Activated CD8-positive, alpha-beta memory T cell treated with anti-CD3 and anti-CD28 coated beads, Interleukin-2, amount 10 ng/mL, durations not matched to agents 7 days and 5 days (primary cell): ENCODE measurements at places on chromosomes 1 and 21.

DNA sequence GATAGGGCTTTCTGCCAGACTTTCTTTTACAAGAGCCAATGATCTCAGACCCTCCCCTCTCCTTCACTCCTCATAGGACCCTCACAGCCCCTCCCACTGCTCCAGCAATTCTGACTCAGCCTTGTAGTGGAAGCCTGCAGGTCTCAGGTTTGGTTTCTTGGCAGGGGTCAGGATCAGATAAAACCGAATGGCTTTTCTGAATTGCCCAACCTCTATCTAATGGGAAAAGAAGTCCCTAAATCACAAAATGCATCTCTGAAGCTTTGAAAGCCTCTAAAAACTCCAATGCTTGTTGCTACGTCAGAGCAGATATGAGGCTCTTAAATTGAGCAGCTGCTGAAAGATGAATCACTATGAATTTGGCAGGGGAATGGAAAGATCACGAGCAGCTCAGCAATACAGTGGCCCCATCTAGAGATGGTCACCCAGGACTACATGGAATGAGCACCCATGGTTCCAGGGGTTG lies 74.5 kb downstream of the NID1 start:
- H3K27ac ChIP-seq = no peak overlapping the region
- peaks cover 8% of the 10 kb centered on the region for H3K4me1 ChIP-seq
- no peak overlapping the region for H3K4me3 ChIP-seq
- peaks cover 7% of the 10 kb centered on the region for H3K27me3 ChIP-seq

DNA sequence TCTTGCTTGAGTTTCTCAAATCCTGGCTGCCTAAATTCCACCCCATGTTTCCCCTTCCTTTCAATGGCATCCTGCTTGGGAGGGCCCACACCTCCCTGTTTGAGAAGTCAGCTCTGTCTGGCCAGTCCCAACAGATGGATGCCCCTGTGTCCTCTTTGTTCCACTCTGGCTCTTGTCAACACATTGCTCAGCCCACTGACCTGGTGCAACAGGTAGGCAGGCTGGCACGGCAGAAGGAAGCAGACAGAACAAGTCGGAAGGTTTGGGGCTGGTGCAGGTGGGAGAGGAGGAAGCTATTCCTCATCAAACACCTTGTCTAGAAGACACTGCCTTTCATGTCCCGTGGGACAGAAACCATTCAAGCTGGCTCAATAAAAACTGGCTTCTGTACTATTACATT lies 22.7 kb downstream of the KCNQ4 start:
- peaks cover 11% of the 10 kb centered on the region for H3K27me3 ChIP-seq
- H3K4me1 ChIP-seq = peaks cover 27% of the 10 kb centered on the region
- no peak overlapping the region for H3K4me3 ChIP-seq
- H3K27ac ChIP-seq = no peak overlapping the region
- DNase-seq = no peak
- no peaks in the 10 kb centered on the region for H3K36me3 ChIP-seq

DNA sequence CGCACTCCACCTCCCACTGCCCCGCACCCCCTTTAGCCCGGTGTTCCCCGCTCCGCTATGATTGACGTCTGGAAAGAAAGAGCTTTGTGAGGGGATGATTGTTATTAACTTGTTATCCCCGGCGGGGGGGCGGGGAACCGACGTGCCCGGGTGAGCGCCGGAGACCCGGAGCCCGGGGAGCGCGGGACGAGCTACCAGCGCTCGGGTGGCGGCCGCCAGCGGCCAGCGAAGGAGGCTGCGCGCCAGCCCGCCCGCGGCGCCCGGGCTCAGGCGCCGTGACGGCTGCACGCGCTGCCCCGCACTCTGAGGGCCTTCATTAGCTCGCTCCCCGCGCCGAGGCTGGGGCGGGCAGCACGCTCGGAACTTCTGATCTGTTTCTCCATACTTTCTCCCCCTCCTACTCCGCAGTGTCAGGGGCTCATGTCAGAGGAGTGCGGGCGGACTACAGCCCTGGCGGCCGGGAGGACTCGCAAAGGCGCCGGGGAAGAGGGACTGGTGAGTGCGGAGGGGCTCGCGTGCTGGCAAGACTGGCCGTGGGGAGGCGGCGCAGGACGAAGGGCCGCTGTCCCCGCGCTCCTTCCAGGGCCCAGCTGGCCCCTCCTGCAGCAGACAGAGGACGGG lies 2.1 kb downstream of the LHX8 start:
- H3K4me3 ChIP-seq = no peak overlapping the region
- peaks cover 72% of the 10 kb centered on the region for H3K27me3 ChIP-seq
- H3K4me1 ChIP-seq = peaks cover 11% of the 10 kb centered on the region
- H3K27ac ChIP-seq = no peak overlapping the region

- H3K36me3 ChIP-seq = no peaks in the 10 kb centered on the region
- H3K4me3 ChIP-seq = no peak overlapping the region
- H3K4me1 ChIP-seq = no peaks in the 10 kb centered on the region
- no peak for DNase-seq
- no peak overlapping the region for H3K27ac ChIP-seq
These were observed 141.3 kb downstream of the NRIP1 start for GRCh38 chr21:14923468-14923867.

GRCh38 chr1:52141513-52142219 lies at the start of gene ZFYVE9:
TSS of gene ZFYVE9 (plus strand) at chr1:52142089. CDS start at chr1:52233207, 91,118 bp downstream.
- H3K27me3 ChIP-seq = peaks cover 54% of the 10 kb centered on the region
- no peak within 1 kb of the TSS for H3K27ac ChIP-seq
- peak within 1 kb of the TSS; percentile 63 for H3K4me3 ChIP-seq
- H3K4me1 ChIP-seq = peaks cover 26% of the 10 kb centered on the region
- no peaks in the 10 kb centered on the region for H3K36me3 ChIP-seq
- peak; percentile 64 for DNase-seq

DNA sequence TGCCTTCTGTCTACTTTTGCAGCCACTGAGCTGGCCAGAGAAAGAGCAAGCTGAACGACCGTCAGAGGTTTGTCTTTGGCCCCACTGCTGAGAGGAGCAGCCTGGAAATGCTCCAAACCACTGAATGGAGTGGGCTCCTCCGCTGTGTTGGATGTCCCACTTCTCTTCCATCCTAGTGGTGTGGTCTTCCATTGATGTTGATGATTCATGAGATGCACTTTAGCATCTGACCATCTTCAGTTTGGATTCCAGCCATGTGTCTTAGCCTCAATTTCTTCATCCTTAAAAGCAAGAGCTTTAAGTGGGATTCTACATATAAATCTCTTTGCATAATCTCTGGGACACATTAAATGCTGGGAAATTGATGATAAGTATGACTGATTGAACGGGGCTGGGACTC lies 276.9 kb downstream of the SIPA1L2 start:
- DNase-seq = no peak
- H3K4me1 ChIP-seq = no peaks in the 10 kb centered on the region
- H3K27ac ChIP-seq = no peak overlapping the region
- no peak overlapping the region for H3K4me3 ChIP-seq
- H3K36me3 ChIP-seq = no peaks in the 10 kb centered on the region

GRCh38 chr1:36223381-36223995 lies 755 bp upstream of the THRAP3 start:
- H3K4me1 ChIP-seq = peaks cover 27% of the 10 kb centered on the region
- no peaks in the 10 kb centered on the region for H3K27me3 ChIP-seq
- peaks cover 18% of the 10 kb centered on the region for H3K36me3 ChIP-seq
- H3K4me3 ChIP-seq = peak overlapping the region; percentile 94
- peak overlapping the region; percentile 100 for H3K27ac ChIP-seq

GRCh38 chr21:44379991-44380865 lies 26.8 kb downstream of the TRPM2 start:
- no peak overlapping the region for H3K27ac ChIP-seq
- peaks cover 11% of the 10 kb centered on the region for H3K4me1 ChIP-seq
- H3K4me3 ChIP-seq = no peak overlapping the region
- H3K27me3 ChIP-seq = peaks cover 5% of the 10 kb centered on the region
- peak; percentile 30 for DNase-seq

DNA sequence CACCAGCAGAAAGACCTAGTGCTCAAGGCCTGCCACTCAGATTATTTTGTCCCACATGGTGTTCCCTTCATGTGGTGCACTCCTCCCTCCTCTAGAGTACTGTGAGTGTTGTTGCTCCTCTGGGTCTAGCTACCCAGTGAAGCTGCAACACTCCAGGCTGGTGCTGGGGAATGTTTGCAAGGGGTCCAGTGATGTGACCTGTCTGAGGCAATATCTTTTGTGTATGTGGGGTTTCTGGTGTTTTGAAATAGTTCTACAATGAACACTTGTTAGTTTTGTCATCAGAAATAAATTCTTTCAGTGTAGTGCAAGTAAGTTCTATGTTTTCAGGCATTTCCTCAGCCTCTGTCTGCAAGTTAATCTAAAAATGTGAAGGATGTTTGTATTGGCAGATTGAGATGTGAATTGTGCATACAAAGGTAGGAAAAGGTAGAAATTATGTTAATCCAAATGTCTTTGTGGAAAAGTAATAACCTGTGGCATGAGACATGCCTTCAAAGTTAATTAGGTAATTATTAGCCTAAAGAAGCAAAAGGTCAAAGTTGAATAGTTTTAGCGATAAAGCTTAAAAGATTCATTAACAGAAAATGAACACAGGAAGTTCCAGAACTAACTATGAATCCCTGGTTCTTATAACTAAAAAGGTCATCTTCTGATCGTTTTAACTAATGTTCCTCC lies 616.8 kb downstream of the LTN1 start:
- no peak overlapping the region for H3K27ac ChIP-seq
- no peaks in the 10 kb centered on the region for H3K4me1 ChIP-seq
- H3K4me3 ChIP-seq = no peak overlapping the region
- H3K36me3 ChIP-seq = no peaks in the 10 kb centered on the region
- DNase-seq = no peak

DNA sequence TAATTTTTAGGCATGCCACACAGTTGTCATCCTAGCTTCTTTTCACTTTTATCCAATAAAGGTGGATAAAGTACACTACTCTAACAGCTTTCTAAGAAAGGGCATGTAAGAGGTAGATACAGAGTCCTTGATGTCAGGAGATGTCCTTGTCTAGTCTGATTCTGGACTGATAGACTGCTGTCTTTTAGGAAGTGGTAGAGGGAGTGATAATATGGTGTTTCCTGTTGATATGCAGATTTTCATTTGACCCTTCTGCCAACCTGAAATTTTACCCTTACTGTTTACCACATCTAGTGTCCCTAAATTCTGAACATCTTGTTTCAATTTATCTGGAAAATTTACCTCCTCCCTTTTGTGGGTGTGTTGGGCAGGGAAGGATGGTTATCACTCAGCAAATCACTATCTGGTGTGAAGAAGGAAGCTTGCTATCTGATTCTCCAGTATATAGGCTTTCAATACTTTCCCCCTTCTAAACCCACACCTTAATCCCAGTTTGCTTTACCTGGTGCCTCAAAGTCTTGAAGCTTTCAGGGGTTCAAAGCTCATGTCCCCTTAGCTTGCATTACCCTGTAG lies 354.9 kb upstream of the SNX7 start:
- H3K4me3 ChIP-seq = no peak overlapping the region
- DNase-seq = no peak
- peaks cover 6% of the 10 kb centered on the region for H3K4me1 ChIP-seq
- peaks cover 8% of the 10 kb centered on the region for H3K27me3 ChIP-seq

DNA sequence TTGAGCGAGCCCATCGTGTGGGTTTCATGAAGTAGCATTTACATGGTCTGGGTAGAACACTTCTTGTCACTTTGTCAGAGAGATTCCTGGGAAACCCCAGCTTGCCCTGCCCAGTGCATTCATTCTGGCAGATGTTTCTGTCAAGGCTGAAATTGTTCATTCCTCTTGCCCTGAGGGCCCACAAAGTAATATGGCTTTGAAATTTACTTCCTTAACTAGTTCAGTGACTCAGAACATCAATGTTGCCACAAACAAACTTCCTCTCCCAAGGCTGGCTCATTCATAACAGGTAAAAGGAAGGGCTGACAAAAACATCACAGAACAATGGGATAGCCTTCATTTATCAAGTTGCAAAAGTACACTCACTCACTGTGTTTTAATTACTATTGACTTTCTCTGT lies 5.0 kb upstream of the KIAA0040 start:
- peaks cover 5% of the 10 kb centered on the region for H3K27me3 ChIP-seq
- peak overlapping the region; percentile 5 for H3K27ac ChIP-seq
- DNase-seq = no peak
- H3K4me1 ChIP-seq = peaks cover 14% of the 10 kb centered on the region
- no peak overlapping the region for H3K4me3 ChIP-seq

- no peaks in the 10 kb centered on the region for H3K4me1 ChIP-seq
- H3K27ac ChIP-seq = no peak overlapping the region
- no peak overlapping the region for H3K4me3 ChIP-seq
These were observed 27.9 kb upstream of the TSPEAR start for GRCh38 chr21:44739316-44739715.

- H3K4me1 ChIP-seq = peaks cover 43% of the 10 kb centered on the region
- no peak for DNase-seq
- H3K36me3 ChIP-seq = peaks cover 41% of the 10 kb centered on the region
- H3K4me3 ChIP-seq = peak overlapping the region; percentile 69
- no peaks in the 10 kb centered on the region for H3K27me3 ChIP-seq
- peak overlapping the region; percentile 92 for H3K27ac ChIP-seq
These were observed 29.2 kb downstream of the AGPAT3 start for GRCh38 chr21:43894206-43894577.

DNA sequence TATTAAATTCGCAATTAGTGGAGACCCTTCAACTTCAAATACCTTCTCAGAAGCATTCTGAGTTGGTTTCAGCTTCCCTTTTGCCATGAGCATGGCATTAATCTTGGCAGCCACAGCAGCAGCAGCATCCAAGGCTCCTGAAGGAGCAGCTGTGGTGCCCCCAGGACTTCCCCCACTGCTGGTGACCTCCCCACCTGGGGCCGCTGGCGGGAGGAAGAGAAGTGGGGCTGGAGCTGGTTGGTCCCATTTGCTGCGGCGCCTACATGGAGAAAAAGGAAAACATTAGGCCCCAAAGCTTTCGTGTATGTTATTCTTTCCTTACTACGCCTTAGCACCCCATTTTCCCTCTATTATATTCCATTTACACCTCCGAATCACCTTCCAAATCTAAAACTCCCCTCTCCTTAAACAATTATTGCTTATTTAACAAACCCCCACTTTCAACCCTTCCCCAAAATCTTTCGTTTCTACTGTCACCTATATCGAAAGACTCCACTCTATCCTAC lies 569 bp downstream of the KHDC4 start:
- no peaks in the 10 kb centered on the region for H3K27me3 ChIP-seq
- H3K4me3 ChIP-seq = no peak overlapping the region
- H3K27ac ChIP-seq = no peak overlapping the region
- no peak for DNase-seq
- peaks cover 33% of the 10 kb centered on the region for H3K36me3 ChIP-seq
- peaks cover 48% of the 10 kb centered on the region for H3K4me1 ChIP-seq

- H3K4me3 ChIP-seq = no peak overlapping the region
- no peak for DNase-seq
- no peaks in the 10 kb centered on the region for H3K27me3 ChIP-seq
- H3K27ac ChIP-seq = no peak overlapping the region
These were observed 184.8 kb upstream of the VAMP3 start for GRCh38 chr1:7586031-7586941.

GRCh38 chr1:201466492-201466891 lies 2.5 kb downstream of the PHLDA3 start:
- peaks cover 4% of the 10 kb centered on the region for H3K36me3 ChIP-seq
- DNase-seq = no peak
- no peak overlapping the region for H3K27ac ChIP-seq
- no peak overlapping the region for H3K4me3 ChIP-seq

DNA sequence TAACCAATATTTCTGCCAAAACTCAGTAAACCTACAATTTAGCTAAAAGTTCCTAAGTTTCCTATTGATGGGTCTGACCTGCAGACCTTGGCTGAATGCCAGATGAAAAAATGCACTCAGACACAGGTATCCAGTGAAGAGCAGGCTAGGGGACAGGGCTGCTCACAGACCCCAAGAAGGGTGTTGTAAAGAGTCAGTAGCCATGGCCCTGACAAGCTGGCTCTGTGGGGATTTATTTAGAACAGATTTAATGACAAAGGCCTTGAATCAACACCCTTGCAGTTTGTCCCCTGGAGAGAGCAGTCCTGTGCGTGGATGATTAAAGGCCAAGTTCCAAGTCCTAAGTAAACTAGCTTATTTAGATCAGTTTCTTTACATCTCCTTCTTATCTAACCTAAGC lies 1243.2 kb upstream of the ADGRL4 start:
- H3K27ac ChIP-seq = no peak overlapping the region
- H3K4me1 ChIP-seq = no peaks in the 10 kb centered on the region
- H3K36me3 ChIP-seq = no peaks in the 10 kb centered on the region
- H3K27me3 ChIP-seq = no peaks in the 10 kb centered on the region
- H3K4me3 ChIP-seq = no peak overlapping the region
- no peak for DNase-seq
